Heart left ventricle (tissue), 16 donors: ENCODE measurements at places on chromosomes 6 and 20.

GRCh38 chr20:46705378-46705729 is 4.1 kb upstream of the SLC2A10 start:
- no peaks in the 10 kb centered on the region for H3K4me1 ChIP-seq
- H3K27me3 ChIP-seq = peaks cover 2% of the 10 kb centered on the region
- no peak overlapping the region for H3K4me3 ChIP-seq
- DNase-seq = no peak
- H3K27ac ChIP-seq = no peak overlapping the region
- no peaks in the 10 kb centered on the region for H3K36me3 ChIP-seq

- H3K27me3 ChIP-seq = no peaks in the 10 kb centered on the region
- DNase-seq = peak; percentile 38
- H3K27ac ChIP-seq = no peak overlapping the region
- no peaks in the 10 kb centered on the region for H3K4me1 ChIP-seq
- no peak overlapping the region for H3K4me3 ChIP-seq
Measured at GRCh38 chr20:16761305-16761829, 13.2 kb downstream of the OTOR start.

GRCh38 chr6:54802775-54803634 is 43.6 kb upstream of the FAM83B start:
- no peak for DNase-seq
- H3K4me1 ChIP-seq = no peaks in the 10 kb centered on the region
- no peaks in the 10 kb centered on the region for H3K27me3 ChIP-seq
- H3K36me3 ChIP-seq = no peaks in the 10 kb centered on the region

DNA sequence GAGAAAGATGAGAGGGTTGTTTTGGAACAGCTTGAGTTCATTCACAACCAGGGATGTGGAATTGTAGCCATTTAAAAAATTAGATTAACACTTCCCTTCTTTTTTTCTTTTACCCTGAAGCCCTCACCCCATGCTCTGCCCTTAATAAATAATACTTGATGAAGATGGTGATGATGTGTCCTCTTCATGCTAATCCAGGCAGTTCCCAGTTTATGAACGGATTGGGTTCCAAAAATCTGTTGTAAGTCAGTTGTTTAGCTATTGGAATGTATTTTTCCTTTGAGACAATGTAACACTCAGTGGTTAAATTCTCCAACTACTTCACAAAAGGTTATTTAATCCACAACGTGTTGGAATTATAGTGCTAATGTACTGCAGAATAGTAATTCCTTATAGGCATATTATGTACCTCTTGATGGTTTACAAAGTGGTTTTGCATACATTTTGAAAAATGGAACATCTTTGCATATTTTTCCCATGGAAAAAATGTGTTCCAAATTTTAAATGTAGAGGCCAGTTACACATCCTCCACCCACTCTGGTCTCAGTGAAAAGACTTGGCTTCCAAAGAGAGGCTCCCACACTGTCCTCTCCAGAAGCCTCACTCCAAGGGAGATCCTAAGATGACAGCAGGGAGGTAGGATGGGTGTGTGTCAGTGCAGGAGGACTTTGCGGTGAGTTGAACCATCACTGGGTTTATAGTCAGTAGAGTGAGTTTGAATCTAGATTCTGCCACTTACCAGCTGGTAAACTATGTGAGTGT is 45.8 kb upstream of the CEP162 start:
- no peak overlapping the region for H3K27ac ChIP-seq
- H3K4me3 ChIP-seq = no peak overlapping the region
- H3K4me1 ChIP-seq = no peaks in the 10 kb centered on the region
- H3K27me3 ChIP-seq = no peaks in the 10 kb centered on the region

DNA sequence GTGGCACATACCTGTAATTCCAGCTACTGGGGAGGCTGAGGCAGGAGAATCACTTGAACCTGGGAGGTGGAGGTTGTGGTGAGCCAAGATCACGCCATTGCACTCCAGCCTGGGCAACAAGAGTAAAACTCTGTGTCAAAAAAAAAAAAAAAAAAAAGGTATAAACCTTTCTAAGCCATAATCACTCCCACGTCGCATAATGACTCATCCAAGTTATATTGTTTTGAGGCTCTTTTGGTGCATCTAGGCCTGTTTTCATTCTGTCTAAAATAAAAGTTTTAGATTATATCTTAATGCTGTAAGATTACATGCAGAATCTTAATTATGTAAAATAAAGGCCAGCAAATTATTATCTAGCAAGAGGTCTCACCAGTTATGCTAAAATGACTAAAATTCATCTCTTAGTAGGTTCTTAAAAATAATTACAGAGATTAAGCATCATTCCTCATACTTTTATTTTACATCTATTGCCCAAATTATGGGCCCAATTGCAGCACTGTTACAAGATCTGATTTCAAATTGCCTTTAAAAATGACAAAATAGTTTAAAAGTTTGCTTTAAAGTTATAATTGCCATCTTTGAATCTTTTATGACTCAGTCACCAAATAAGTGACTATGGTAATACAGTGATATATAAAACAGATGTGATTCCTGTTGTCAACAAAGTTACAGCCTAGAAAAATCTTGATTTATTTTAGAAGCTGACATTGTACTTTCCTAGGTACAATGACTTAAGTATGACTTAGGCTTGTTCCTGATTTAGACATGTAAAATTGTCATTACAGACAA is 10.4 kb upstream of the SUMO4 start:
- no peak overlapping the region for H3K4me3 ChIP-seq
- H3K27me3 ChIP-seq = no peaks in the 10 kb centered on the region
- H3K4me1 ChIP-seq = no peaks in the 10 kb centered on the region
- no peak overlapping the region for H3K27ac ChIP-seq
- DNase-seq = no peak

DNA sequence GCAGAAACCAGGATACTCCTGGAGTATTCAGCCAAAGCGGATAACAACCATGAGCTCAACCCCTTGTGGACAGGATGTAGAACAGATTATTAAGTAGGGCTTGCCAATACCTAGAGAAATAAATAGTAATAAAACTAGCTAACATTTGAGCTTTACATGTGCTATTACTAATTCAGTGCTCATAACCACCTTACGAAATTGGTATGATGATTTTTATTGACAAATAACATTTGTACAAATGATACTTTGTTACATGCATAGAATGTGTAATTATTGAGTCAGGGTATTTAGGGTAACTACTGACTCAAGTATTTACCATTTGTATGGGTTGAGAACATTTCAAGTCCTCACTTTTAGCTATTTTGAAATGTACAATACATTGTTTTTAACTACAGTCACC is 287.9 kb downstream of the CDC5L start:
- no peaks in the 10 kb centered on the region for H3K36me3 ChIP-seq
- no peak for DNase-seq
- no peak overlapping the region for H3K27ac ChIP-seq
- H3K4me3 ChIP-seq = no peak overlapping the region
- H3K4me1 ChIP-seq = no peaks in the 10 kb centered on the region

DNA sequence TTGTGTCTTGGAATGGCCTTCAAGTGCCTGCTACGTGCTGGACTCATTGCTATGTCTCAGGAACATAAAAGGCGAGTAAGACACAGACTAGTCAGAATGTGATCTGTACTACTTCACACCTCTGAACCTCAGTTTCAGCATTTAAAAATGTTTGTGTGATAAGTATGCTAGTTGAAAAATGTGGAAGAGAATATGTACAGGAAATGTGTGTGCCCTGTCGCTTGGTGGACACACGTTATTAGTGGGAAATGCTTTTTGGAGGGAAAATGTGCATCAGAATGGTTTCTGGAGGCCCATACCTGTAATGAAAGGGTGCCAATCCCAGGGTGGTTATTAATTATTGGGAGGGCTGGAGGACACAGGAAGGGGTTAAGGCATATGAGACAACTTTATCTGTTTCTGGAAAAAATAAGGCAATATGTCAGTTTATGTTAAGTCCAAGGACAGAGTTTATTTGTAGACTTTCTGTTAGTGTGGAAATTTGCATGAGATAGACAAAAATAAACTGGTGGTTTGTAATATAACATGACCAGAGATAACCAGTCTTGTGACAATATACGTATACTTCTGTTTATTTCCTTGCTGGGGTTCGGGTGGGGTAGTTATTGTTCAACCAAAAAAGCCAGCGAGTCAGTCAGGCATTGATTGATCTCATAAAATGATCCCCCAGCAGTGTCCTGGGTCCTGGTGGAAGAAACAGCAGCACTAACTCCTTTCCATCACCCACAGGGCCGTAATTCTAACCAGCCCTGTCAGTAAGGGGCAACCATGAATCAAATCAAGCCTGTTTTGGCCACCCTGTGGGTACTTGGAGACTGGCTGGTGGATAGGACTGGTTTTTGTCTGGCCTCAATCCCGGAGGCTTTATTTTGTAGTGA is 117.9 kb downstream of the JARID2 start:
- DNase-seq = no peak
- H3K36me3 ChIP-seq = no peaks in the 10 kb centered on the region
- H3K4me3 ChIP-seq = no peak overlapping the region
- peaks cover 28% of the 10 kb centered on the region for H3K4me1 ChIP-seq
- no peaks in the 10 kb centered on the region for H3K27me3 ChIP-seq

- H3K27me3 ChIP-seq = no peaks in the 10 kb centered on the region
- no peak overlapping the region for H3K4me3 ChIP-seq
- H3K4me1 ChIP-seq = no peaks in the 10 kb centered on the region
- no peaks in the 10 kb centered on the region for H3K36me3 ChIP-seq
- DNase-seq = no peak
- no peak overlapping the region for H3K27ac ChIP-seq
Measured at GRCh38 chr6:14468647-14469321, 351.2 kb downstream of the CD83 start.

DNA sequence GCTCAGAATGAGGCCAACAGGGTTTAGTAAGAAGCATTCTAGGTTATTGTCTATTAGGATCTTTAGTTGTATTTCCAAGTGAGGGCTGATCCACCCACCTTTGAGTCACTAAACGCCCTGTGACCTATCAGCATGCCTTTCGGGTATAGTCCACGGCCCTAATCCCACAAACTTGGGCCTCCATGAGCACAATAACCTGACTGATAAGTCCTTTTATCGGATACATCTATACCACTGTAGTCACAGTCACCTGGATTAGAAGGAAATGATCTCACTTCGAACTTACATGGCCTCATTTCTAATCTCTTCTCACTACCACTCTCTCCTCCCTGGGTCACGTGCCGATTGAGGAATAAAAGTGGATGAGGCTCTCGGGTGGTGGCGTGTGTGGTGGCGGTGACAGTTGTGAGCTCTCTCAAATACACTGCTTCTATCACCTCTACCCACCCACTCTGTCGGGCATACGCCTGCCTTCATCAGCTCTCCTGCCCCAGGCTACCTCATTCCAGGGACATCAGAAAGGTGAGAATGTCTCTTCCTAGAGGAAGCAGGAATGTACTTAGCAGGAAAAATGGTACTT is 65.2 kb downstream of the TRAM2 start:
- H3K36me3 ChIP-seq = peaks cover 68% of the 10 kb centered on the region
- H3K4me1 ChIP-seq = peaks cover 58% of the 10 kb centered on the region
- no peaks in the 10 kb centered on the region for H3K27me3 ChIP-seq
- peak overlapping the region; percentile 75 for H3K27ac ChIP-seq
- no peak overlapping the region for H3K4me3 ChIP-seq

GRCh38 chr20:6074145-6074561 is 20.3 kb upstream of the LRRN4 start:
- H3K27me3 ChIP-seq = no peaks in the 10 kb centered on the region
- DNase-seq = no peak
- H3K4me1 ChIP-seq = no peaks in the 10 kb centered on the region

DNA sequence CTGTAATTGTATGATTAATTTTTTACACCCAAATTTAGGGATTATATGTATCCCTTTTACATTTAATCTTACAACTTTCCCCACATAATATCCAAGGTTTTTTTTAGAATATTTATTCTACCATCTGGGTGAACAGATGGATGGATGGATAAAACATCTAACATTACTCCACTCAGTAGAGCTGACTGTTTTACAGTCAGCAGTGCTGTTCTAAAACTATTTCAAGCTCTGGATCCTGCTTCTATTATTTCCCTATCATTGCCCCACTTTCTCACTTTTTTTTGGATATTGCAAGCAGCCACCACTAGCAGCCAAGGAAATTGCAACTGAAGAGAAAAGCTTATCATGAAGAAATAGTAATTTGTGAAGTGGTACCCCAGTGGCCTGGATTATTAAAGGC is 173.7 kb downstream of the ARHGAP18 start:
- no peaks in the 10 kb centered on the region for H3K36me3 ChIP-seq
- DNase-seq = no peak
- H3K27me3 ChIP-seq = no peaks in the 10 kb centered on the region
- no peak overlapping the region for H3K27ac ChIP-seq

- H3K27me3 ChIP-seq = no peaks in the 10 kb centered on the region
- no peak overlapping the region for H3K27ac ChIP-seq
- H3K4me3 ChIP-seq = no peak overlapping the region
- H3K4me1 ChIP-seq = no peaks in the 10 kb centered on the region
- no peak for DNase-seq
- H3K36me3 ChIP-seq = peaks cover 55% of the 10 kb centered on the region
Measured at GRCh38 chr20:45028424-45029136, 62.3 kb downstream of the STK4 start.

GRCh38 chr6:31713991-31714684 is 1.0 kb upstream of the LY6G6D start:
- DNase-seq = no peak
- H3K27ac ChIP-seq = no peak overlapping the region
- no peak overlapping the region for H3K4me3 ChIP-seq

DNA sequence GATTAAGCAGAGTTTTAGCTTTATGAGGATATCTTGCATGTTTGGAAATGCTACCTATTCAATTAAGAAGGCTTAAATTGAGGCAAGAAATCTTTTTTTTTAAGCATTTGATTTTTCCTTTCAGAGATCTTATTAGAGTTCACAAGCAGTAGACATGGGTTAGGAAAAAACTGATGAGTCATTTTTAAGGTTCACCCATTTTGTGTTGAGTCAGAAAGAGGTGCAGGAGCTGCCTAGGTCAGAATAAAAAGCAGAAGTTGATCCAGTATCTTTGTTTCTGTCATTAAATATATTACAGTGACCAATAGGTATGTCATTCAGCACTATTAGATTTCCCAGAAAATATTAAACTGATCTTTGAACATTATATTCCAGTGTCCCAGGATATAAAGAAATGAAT is 306.8 kb downstream of the LMBRD1 start:
- H3K4me3 ChIP-seq = no peak overlapping the region
- H3K36me3 ChIP-seq = no peaks in the 10 kb centered on the region
- no peaks in the 10 kb centered on the region for H3K4me1 ChIP-seq

GRCh38 chr6:104617591-104617990 is 242.1 kb downstream of the HACE1 start:
- DNase-seq = no peak
- no peak overlapping the region for H3K27ac ChIP-seq
- no peak overlapping the region for H3K4me3 ChIP-seq
- H3K27me3 ChIP-seq = no peaks in the 10 kb centered on the region

DNA sequence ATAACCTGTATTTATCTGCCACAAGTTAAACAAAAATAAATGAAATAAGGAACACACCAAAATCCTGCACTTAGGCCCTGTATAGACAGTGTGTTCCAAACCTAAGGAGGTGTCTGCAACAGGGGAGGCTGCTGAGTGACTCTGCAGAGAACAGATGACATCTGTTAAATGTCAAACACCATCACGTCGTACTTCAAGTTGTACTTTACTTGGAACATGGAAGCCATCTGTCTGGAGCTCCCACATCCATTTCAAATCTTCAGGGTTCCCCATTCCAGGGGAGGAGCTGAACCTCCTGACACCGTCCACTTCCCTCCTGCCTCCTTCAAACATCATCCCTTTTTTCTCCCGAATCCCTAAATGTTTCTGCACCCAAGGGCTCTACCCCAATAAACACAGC is 1.8 kb upstream of the MAP7 start:
- peaks cover 3% of the 10 kb centered on the region for H3K36me3 ChIP-seq
- no peak overlapping the region for H3K4me3 ChIP-seq
- DNase-seq = no peak
- peaks cover 44% of the 10 kb centered on the region for H3K27me3 ChIP-seq
- H3K27ac ChIP-seq = no peak overlapping the region
